Type B pancreatic cell (in vitro differentiated cells): ENCODE measurements at places on chromosomes 5 and 9.

- peak overlapping the region; percentile 67 for H3K4me3 ChIP-seq
- H3K27ac ChIP-seq = peak overlapping the region; percentile 77
- no peaks in the 10 kb centered on the region for H3K27me3 ChIP-seq
- H3K4me1 ChIP-seq = peaks cover 33% of the 10 kb centered on the region
Observed at GRCh38 chr5:139061274-139061673, 136.9 kb downstream of the SIL1 start.

DNA sequence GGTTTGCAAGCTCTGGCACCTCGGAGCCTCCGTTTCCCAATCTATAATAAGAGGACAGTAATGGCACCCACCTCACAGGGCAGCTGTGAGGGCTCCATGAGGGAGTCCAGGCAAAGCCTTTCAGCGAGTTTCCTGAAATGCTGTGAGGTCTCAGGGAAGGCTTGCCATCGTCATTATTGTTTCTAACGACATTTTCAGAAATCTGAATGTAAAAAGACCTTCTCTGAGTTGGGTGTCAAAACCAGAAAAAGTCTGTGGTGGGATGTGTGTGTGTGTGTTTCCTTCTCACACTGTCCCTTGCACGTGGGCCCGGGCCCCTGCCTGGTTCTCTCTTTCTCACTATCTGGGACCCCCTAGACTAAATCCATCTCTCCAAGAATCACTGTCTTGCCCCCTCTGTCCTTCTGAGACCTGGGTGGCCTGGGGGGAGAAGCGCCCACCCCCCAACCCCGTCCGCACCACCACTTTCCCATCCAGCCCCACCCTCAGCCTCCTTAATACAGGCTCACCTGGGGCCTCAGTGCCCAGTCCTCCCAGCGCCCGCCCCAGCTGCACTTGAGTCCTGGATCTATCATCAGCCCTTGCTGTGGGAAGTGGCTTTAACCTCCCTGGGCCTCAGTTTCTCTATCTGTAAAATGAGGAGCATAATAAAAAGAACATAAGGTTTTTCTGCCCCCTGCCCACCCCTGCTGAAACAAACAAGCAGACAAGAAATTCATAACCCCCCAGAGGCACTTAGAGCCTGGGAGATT is 180.3 kb downstream of the C9orf50 start:
- H3K4me3 ChIP-seq = no peak overlapping the region
- peaks cover 38% of the 10 kb centered on the region for H3K4me1 ChIP-seq
- DNase-seq = no peak
- H3K27ac ChIP-seq = peak overlapping the region; percentile 44

DNA sequence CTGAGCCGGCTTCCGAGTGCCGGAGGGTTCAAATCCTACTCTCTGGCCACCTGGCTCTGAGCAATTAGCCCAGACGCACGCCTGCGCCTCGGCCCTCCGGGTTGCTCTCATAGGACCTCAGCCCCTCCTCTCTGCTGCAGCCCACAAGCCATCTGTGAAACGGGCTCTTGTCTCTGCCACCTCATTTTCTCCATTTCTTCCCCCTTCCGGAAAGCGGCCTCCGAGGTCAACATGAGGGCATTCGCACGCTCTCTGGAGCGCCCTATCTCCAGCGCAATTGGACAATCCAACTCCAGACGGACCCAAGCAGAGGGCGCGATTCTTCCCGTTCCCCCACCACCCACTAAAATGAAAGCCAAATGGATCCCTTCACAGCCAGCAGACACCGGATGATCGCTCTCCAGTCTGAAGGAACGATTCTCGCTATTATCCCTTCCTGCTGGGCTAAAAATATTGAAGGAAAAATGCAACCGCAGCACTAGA is 41.5 kb downstream of the VAV2 start:
- peak overlapping the region; percentile 35 for H3K27ac ChIP-seq
- no peaks in the 10 kb centered on the region for H3K27me3 ChIP-seq
- no peaks in the 10 kb centered on the region for H3K36me3 ChIP-seq
- peaks cover 31% of the 10 kb centered on the region for H3K4me1 ChIP-seq

GRCh38 chr5:6700685-6701355 is 12.4 kb upstream of the TENT4A start:
- no peak overlapping the region for H3K27ac ChIP-seq
- H3K36me3 ChIP-seq = no peaks in the 10 kb centered on the region
- peaks cover 7% of the 10 kb centered on the region for H3K4me1 ChIP-seq
- H3K4me3 ChIP-seq = no peak overlapping the region
- DNase-seq = no peak

DNA sequence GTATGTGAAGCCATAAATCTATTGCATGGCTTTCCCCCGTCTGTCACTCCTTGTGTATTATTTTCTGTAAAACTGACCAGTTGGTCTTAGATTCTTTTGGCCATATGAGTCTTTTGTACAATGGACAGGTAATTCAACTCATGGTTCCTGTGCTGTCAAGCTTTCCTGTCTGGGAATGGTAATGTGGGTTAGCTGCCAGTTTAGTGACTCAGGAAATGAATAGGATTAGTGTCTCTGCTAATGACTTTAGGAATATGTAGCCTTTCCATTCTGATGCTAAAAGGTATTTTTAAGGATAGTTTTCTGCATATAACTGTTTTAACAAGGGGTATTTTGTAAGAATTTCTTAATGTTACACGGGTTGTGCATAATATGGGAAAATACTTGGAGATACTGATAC is 182.7 kb downstream of the PBX3 start:
- H3K4me3 ChIP-seq = no peak overlapping the region
- H3K27ac ChIP-seq = no peak overlapping the region
- no peak for DNase-seq
- no peaks in the 10 kb centered on the region for H3K4me1 ChIP-seq

DNA sequence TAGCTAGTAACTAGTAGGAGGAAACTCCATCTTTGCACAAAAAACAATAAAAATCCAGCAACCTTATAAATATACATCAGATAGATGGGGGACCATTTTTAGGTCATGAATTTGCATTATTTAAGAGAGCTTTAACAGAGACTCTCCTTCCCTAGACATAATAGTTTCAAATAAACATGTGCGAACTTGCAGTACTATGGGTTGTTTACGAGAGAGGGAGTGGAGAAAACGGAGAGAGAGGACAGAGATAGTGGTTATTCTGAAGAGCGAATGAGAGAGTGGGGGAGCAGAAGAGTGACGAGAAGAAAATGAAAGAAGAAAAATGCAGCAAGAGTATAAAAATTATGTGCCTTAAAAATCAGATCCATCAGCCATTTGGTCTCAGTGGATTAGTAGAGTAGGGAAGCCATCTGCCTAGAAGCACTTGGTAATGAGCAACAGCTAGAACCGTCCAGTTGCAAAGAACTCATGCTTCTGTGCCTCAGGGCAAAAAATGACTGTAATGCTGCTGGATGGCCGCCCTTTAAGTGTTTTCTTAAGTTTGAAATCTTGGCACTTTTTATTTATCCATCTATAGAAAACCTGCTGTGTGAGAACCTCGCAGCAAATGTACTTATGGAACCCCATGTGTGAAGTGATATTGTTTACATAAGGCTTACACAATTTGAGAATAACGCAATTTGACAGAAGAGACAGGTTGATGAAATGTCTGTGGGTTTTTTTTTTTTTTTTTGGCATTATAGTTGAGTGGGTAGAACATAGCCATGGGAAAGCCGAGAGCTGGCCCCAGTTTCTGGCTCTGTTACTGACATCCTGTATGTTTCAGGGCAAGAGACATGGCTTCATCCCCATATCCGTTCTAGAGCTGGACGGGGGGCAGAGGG is 95.6 kb upstream of the ZNF608 start:
- H3K4me1 ChIP-seq = peaks cover 12% of the 10 kb centered on the region
- H3K27ac ChIP-seq = no peak overlapping the region
- no peak overlapping the region for H3K4me3 ChIP-seq
- no peaks in the 10 kb centered on the region for H3K27me3 ChIP-seq

- H3K4me3 ChIP-seq = no peak overlapping the region
- peak overlapping the region; percentile 1 for H3K27ac ChIP-seq
- no peaks in the 10 kb centered on the region for H3K27me3 ChIP-seq
- no peak for DNase-seq
- H3K4me1 ChIP-seq = peaks cover 15% of the 10 kb centered on the region
Observed at GRCh38 chr9:81717061-81717746, 27.9 kb upstream of the TLE1 start.

- H3K4me3 ChIP-seq = no peak overlapping the region
- H3K4me1 ChIP-seq = no peaks in the 10 kb centered on the region
- DNase-seq = no peak
Observed at GRCh38 chr9:111994831-111995458, 98.3 kb downstream of the UGCG start.

DNA sequence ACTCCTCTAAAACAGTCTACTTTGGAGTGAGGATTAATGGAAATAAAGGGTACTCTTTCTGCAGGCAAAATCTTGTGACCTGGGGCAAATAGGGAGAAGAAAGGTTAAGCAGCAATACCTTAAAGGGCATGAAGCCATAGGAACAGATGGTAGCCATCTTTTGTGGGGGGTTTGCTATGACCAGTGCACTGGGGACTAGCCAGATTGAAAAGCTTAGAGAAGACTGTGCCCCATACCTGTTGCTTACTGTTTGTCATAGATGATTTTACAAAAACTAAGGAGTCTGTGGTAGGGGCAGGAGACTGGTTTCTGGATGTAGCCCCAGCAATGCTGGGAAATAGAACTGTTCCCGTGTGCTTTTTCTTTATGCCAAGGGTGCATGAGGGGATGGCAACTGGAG is 58.6 kb downstream of the PAM start:
- no peak overlapping the region for H3K27ac ChIP-seq
- DNase-seq = no peak
- no peaks in the 10 kb centered on the region for H3K36me3 ChIP-seq
- peaks cover 15% of the 10 kb centered on the region for H3K4me1 ChIP-seq

- no peak overlapping the region for H3K27ac ChIP-seq
- H3K4me1 ChIP-seq = no peaks in the 10 kb centered on the region
- H3K4me3 ChIP-seq = no peak overlapping the region
- DNase-seq = peak; percentile 71
Observed at GRCh38 chr5:63401436-63402046, 560.7 kb downstream of the HTR1A start.

DNA sequence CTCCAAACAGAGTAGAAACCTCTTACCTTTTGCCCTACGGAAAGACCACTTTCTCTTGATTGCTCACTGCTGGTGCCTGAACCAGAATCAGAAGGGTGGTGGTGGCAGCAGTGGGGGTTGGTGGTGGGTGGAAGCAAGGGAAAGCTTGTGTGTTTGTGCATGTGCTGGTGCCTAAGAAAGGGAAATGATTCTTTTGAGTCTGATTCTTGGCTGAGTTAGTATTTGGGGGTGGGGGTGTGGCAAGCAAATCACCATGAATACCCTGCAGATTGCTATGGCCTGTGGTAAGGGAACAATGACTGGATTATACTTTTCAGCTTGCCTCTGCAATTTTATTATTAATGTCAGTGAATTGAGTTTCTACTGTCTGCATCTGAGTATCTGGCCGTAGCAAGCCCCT is 106.6 kb downstream of the ARHGAP26 start:
- no peak overlapping the region for H3K27ac ChIP-seq
- H3K27me3 ChIP-seq = no peaks in the 10 kb centered on the region
- H3K4me3 ChIP-seq = no peak overlapping the region
- H3K36me3 ChIP-seq = no peaks in the 10 kb centered on the region
- peaks cover 37% of the 10 kb centered on the region for H3K4me1 ChIP-seq

- H3K4me1 ChIP-seq = no peaks in the 10 kb centered on the region
- H3K4me3 ChIP-seq = no peak overlapping the region
- DNase-seq = no peak
- no peaks in the 10 kb centered on the region for H3K36me3 ChIP-seq
Observed at GRCh38 chr5:87777877-87778276, 365.1 kb upstream of the CCNH start.

DNA sequence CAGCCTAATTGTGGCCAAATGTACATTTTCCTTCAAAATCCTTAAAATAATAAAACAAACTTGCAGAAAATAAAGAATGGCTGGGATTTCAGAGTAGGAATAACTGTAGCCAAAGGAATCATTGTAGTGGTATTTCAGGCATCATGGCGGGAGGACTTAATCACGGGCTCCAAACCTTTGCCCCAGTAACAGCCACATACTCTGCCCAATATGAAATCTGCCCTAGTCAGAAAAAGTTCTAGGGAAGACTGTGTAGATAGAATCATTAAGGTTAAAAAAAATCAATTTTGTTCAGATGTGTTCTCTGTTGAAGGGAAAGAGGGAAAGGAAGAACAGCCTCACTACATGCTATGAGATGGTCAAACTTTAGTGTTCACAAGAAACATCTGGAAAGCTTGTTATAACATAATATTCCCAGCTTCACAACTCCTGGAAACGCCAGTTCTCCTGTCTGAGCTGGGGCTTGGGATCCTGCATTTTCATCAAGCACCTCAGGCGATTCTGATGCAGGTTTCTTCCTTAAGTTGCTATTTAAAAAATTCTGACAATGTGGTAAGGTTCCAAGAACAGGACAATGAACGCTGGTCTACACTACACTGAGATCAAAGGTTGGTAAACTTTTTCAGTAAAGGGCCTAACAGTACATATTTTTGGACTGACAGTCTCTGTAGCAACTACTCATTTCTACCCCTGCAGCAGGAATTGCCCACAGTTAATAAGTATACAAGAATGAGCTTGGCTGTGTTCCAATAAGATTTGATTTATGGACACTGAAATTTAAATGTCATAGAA is 87.9 kb downstream of the CEMIP2 start:
- DNase-seq = no peak
- peaks cover 41% of the 10 kb centered on the region for H3K4me1 ChIP-seq
- no peaks in the 10 kb centered on the region for H3K27me3 ChIP-seq
- peak overlapping the region; percentile 33 for H3K27ac ChIP-seq

GRCh38 chr5:147818290-147818689 is 13.2 kb downstream of the SPINK1 start:
- no peak overlapping the region for H3K4me3 ChIP-seq
- H3K27me3 ChIP-seq = no peaks in the 10 kb centered on the region
- H3K4me1 ChIP-seq = no peaks in the 10 kb centered on the region
- H3K36me3 ChIP-seq = no peaks in the 10 kb centered on the region
- no peak for DNase-seq

DNA sequence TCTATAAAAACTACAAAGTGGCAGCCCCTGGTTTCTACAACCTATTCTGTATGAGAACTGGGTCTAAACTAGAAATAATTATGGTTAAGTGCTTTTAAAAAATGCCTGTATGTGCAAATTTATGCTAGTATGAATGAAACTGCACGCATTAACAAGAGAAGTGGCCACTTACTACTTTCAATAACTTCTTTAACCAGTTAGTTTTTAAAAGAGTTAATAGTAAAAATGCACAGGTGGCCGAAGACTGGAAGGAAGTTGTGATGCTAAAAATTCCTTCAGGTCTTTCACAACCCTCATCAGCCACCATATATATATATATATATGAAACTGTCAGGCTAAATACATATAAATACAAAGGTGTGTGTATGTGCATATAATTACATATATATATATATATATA is 36.8 kb downstream of the SHISAL2B start:
- H3K36me3 ChIP-seq = peaks cover 35% of the 10 kb centered on the region
- H3K27me3 ChIP-seq = no peaks in the 10 kb centered on the region
- H3K4me3 ChIP-seq = no peak overlapping the region
- DNase-seq = no peak

DNA sequence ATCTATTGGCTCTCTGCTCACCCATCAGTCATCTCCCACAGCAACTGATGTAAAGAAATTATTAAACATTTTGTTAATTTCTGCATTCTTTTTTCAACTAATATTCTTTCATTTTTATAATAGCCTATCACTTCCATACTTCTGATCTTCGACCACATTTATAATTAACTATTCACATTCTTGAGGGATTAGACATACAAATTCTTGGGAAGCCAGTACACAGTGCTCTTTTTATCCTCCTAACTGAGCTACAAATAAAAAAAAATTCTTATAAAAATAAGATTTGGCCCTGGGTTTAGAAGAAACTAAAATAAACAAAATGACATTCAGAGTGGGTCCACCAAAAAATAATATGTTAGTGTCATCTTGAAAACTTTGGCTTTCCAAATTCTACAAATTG is 103.7 kb upstream of the ITGA1 start:
- no peak overlapping the region for H3K27ac ChIP-seq
- H3K36me3 ChIP-seq = no peaks in the 10 kb centered on the region
- H3K4me1 ChIP-seq = no peaks in the 10 kb centered on the region
- H3K27me3 ChIP-seq = no peaks in the 10 kb centered on the region
- no peak for DNase-seq
- no peak overlapping the region for H3K4me3 ChIP-seq
